ENCODE measurements at places on chromosomes 13 and 19.

GRCh38 chr13:25462301-25463125 lies 90.7 kb downstream of the ATP8A2 start:
- DNase-seq, result no peak

DNA sequence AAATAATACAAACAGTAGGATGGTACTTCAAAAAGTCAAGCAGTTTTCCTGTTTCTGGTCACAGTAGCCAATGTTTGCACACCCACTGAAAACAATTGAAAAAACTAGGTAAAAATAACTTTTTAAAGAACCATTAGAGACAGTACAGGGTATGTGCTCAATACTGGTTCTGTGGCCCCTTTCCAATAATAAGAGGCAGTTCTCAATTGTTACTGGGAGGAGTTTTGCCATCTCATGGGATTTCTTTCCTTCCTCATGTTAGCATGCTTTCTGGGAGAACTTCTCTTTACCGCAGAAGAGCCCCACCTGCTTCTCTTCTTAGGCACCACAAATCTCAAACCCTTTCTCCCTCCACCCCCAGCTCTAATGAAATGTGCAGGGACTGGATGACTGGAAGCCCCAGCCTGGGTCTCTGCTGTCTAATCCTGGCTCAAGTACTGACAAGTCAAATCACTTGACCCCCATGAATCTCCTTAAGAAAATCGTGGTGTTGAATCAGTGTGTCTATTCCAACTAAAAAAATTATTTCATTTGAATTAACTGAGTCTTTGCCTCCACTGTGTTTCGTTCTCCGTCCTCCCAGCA lies 14.6 kb downstream of the METTL21C start:
- DNase-seq, result no peak

- no peak for DNase-seq
Observed at GRCh38 chr13:97430296-97430695, 3.7 kb upstream of the RAP2A start.

- no peak for DNase-seq
Observed at GRCh38 chr13:21228738-21229137, 52.3 kb downstream of the MRPL57 start.

DNA sequence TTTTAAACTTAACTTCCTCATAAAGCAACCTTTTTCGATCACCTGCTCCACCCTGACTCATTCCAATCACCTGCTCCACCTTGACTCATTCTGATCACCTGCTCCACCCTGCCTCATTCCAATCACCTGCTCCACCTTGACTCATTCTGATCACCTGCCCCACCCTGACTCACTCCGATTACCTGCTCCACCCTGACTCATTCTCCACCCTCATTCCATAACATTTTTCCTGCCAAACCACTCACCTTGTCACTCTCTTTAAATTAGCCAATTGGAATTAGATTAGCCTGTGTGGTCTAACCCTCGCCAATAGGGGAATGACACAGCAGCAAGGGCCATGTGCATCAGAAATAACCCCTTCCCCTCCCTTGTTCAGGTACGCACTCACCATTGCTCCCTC lies 31.9 kb upstream of the ZNF83 start:
- DNase-seq, result no peak

DNA sequence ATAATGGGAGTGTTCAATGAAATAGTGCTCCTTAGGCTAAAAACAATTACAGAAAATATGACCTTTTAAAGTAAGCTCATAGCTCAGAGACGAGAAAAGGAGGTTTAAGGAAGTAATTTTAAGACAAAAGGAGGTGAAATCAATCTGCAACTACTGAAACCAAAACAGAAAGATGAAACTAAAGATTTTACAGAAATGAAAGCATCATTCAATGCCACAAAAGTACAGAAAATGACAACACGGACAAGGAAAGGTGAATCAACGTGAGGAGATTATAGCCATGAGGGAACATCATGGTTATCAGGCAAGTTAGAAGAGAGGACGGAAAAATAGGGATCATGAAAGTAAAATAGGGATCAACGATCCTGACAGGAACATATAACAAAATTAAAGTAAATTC lies 745.2 kb downstream of the PCDH17 start:
- no peak for DNase-seq

Measured in vagina (tissue), 2 donors.